ENCODE measurements at places on chromosomes 11 and 22.

DNA sequence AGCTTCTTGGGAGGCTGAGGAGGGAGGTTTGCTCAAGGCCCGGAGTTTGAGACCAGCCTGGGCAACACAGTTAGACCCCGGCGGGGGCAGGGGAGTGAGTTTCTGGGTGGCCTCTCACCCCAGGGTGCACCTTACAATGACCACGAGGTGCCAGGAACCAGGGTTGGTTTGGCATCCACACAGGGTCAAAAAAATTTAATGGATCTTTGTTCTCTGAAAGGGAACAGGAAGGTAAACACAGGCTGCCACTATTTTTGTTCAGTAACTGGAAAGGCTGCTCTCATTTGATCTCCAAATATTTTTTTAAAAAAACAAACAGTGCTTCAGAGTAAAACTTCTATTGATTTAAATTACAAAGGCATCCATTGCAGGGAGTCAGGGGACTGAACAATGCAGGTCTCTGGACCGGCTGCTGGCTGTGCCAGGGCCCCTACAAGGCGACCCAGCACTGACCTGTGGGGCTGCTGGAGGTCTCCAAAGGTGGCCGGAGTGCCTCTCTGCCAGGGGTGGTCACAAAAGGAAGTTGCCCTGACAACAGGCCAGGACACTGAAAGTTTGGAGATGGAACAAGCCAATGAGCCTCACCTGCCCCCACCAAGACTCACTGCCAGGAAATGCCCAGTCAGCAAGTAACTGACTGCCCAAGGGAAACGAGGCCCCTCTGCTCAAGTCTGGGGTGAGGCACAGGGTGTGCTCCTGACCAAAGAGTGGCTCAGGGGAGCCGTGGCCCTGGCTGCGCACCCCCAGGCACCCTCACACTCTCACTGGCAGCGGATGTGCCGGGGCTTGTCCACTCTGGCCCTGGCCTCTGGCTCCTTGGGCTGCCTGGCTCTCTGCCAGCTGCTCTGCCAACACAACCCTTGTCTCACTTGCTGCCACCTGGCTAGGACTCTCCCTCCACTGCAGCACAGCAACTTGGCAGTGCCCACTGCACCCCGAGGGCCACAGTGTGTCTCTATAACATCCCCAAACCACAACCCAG lies 51.8 kb downstream of the ARFGAP3 start:
- DNase-seq: no peak

- DNase-seq: no peak
Measured at GRCh38 chr11:35980686-35981390, 37.0 kb downstream of the LDLRAD3 start.

DNA sequence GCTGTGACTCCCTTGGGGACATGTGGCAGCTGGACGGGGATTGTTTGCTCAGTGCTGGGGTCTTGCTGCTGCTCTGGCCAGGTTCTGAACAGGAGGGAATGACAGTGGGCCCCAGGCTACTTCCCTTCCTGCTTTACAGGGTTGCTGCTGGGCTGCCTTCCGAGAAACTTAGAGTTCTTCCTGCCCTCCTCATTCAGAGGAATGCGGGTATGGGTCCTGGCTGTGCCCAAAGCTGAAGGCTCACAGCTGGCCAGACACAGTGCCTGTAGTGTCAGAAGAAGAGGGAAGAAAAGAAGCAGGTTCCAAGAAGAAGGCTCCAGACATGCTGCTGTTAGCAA lies 108.3 kb upstream of the PARVA start:
- no peak for DNase-seq

DNA sequence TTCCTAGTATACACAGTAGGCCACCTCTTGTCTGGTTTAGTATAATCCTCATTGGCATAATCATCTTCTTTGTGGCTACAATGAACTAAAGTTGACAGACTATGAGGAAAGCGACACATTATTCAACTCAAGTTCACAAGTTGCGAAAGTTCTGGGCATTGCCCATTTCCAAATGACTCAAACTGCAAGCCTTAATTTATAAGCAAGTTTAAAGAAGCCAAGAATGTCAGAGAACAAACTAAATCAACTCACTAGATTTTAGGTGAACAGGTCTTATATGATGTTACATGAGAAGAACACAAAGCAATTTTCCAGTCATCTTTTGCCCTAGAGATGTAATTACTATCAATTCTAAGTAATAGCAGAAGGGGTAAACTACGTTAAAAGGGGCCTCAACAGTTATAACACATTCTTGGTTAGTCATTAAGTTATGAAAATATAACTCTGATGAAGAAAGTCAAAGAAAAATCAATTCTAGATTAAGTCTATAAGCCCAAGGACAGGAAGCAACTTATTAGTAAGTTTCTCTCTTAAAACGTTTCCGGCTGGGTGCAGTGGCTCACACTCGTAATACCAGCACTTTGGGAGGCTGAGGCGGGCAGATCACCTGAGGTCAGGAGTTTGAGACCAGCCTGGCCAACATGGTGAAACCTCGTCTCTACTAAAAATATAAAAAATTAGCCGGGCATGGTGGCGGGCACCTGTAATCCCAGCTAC lies 21.5 kb downstream of the PICALM start:
- no peak for DNase-seq

DNA sequence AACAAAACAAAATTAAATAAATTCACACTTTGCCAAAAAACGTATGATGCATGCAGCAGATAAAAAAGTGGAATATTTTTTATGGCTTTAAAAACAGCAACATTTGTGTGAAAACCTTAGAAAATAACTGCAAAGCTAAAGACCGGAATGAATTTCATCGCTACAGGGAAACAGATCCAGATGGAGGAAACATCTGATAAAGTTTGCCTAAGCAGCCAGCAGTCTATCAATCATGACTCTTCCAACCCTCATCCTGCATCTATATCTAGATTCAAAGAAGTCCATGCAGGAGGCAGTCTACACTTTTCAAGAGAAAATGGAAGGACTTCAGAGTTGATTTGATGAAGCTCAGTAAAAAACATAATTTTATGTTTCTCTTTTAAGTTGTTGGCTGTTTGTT lies 126.8 kb downstream of the SWAP70 start:
- no peak for DNase-seq

GRCh38 chr11:57982776-57983175 lies 40.9 kb upstream of the OR9Q1 start:
- DNase-seq: no peak

GRCh38 chr22:36816636-36817524 lies at the start of gene PVALB:
PVALB (minus strand) TSS chr22:36817035; CDS start chr22:36817005, 30 bp downstream.
- DNase-seq: no peak

DNA sequence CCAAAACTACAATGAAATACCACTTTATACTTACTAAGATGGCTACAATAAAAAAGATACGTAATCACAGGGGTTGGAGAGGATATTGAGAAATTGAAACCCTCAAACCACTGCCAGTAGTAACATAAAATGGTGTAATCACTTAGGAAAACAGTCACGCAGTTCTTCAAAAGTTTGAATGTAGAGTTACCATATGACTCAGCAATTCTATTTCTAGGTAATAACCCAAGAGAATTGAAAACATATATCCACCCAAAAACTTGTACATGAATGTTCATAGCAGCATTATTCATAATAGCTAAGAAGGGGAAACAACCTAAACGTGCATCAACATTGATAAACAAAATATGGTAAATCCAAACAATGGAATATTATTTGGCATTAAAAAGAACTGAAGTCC lies 24.4 kb upstream of the PSMA1 start:
- DNase-seq: no peak

- DNase-seq: no peak
Measured at GRCh38 chr22:19129871-19130270, 1.2 kb upstream of the TSSK2 start.

DNA sequence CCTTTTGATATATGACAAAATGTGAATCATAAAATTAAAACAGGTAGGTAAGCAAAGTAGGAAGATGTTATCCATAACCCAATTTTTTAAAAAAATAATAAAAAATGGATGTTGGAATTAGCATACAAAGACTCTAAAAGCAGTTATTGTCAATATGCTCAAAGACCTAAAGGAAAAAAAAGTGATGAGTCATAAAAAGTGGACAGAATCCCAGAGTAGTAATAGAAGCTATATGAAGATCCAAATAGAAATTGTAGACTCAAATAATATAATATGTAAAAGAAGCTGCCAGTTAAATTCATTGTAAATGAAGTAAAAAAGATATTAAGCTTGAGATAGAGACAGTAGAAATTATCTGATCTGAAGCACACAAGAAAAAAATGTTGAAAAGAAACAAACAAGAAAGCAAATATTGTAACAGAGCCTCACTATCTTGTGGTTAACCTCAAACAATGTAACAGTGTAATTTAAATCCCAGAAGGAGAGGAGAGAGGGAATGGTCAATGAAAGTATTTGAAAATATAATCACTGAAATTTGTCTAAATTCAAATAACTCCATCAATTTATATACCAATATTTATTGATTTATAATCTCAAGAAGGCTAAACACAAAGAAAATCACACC lies 773.4 kb upstream of the RAG2 start:
- DNase-seq: no peak

DNA sequence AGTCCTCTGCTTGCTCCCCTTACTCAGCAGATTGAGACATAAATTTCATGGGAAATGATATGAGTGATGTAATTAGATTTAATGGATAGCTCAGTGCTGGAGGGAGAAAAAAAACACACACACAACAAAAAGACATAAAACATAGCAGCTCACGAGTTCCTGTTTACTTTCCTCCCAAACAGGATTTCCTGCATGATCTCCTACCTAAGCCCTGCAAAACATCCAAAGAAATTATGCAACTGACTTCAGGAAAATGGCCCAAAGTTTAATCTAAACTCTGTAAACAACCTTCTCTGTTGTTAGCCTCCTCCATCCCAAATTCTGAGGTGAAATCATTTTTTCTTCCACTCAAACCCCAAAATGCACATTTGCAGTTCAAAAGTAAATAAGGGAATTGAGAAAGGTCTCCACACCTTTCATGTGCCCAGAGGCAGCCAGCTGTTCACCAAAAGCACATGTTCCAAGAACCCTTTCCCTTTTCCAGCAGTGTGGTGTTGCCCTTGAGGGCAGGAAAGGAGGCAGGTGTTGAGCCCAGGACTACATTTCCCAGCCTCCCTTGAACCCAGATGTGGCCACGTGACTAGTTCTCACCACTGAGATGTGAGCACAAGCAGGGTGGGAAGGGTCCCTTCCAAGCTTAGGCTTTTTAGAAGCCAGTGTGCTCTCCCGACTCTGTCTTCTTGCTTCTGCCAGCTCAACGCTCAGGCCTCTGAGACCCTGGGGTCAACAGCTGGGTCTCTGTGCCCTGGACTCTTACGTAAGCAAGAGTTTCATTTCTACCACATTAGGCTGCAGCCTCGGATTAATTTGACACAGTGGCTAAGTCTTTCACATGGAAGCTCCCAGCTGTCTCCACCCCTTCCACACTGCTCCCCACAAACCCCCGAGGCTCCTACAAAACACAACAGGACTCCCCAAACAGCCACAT lies 301.2 kb downstream of the CTTN start:
- no peak for DNase-seq

DNA sequence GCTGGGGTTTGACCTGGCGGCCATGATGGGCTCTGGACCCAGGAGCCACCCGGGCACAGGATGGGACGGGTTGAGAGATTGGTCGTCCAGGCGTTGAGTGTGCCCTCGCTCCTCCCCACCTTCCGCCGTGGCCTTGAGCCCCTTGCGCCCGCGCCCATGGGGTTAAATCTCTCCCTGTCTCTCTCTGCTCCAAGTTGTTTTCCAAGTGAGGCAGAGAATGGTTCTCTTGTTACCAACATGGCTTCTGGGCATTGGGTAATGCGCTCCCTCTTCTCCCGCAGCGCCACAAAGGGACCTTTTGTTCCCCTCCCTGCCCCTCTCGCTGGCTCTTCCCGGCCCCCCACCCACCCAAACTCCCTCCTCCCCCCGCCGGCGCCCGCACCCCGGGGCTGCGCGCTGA lies 18.8 kb upstream of the PICK1 start:
- DNase-seq: no peak

- DNase-seq: no peak
Measured at GRCh38 chr22:29370537-29370936, 17.8 kb downstream of the AP1B1 start.

GRCh38 chr11:85784480-85785265 lies 26.3 kb downstream of the SYTL2 start:
- DNase-seq: no peak

GRCh38 chr11:62208785-62209144 lies 292 bp downstream of the SCGB2A1 start:
- DNase-seq: no peak

DNA sequence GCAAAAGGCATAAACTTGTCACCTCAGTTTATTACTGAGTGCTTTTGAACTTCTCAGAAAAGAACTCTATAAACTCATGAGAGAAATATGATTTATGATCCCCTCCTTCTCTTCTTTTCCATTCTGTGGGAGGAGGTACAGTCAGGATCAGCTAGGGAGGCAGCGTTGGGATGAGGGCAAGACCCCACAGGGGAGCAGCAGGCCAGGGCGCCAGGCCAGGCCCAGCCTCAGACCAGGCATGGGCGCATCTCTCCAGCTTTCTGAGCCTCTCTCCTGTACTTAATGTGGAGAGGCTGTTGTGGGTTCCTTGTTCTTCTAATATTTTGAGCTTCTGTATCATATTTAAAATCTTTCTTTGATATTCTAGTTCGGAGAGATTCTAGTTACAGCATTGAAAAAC lies 71.7 kb downstream of the C22orf31 start:
- no peak for DNase-seq

- DNase-seq: peak; percentile 97
Measured at GRCh38 chr11:69443138-69443967, 38.1 kb upstream of the LINC01488 start.

DNA sequence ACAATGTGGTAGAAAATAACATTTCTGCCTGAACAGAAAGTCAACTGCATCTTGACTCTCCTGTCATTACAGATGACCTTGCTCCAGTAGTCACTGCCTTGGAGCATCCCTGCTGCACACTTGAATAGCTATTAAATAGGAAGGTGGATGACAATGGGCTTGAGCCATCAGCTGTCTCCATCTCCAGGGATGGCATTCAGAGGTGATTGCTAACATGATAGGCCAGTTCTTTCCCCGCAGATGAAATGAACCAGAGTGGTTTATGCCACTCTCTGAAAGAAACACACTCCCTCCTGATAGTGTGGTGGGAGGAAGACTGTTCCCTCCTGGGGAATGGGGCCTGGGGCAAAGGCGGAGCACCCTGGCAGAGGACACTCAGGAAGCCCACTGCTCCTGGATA lies 57.1 kb upstream of the OLFML1 start:
- no peak for DNase-seq
